Progenitor cell of endocrine pancreas (in vitro differentiated cells): ENCODE measurements at places on chromosomes 12 and 14.

DNA sequence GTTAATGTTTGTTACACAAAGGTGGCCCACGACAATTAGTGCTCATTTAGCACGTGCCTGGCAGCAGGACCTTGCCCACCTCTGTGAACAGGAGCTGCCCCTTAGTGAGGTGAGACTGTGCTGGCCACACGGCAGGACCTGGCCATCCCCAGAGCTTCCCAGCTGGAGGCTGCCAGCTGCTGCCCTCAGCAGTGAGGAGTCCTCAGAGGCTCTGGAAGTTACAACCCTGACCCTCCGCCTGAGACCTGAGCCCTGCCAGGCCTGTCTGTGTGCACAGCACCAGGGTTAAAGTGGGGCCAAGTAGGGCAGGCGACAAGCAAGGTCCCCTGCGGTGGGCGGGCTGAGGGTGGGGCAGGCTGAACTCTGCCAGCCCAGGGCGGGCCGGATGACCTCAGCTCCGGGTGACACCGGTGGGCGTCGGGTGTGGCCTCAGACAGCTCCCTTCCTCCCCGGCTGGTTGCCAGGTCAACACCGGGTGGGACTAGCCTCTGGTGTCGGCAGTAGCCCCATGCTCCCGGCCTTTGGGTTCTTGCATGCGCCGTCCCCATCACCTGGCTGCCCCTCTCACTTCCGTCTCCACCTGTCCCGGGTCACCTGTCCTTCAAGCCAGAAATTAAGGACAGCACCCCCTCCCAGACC is 9.2 kb upstream of the LBHD2 start:
- no peak for DNase-seq

DNA sequence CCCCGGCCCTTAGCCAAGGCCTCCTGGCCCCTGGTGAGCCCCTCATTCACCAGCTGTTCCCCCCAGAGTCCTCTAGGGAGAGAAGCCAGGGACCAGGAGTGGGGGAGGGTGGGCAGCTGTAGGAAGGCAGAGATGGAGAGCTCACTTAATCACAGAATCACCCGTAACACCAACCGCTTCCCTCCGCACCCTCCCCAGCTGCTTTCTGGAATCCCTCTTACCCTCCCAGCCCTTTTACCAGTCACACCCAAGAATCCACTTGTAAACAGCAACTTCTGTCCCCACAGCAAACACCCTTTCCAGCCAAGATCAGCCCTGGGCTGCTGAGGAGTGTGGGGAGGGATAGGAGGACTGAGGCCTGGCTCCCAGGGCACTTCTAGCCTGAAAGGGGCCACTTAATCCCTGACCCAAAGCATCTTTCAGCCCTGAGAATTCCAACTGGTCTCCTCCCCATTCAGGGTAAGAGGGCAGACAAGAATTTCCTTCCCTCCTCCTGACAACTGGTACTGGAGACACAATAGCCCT is 18.8 kb downstream of the NCKAP5L start:
- DNase-seq: no peak

DNA sequence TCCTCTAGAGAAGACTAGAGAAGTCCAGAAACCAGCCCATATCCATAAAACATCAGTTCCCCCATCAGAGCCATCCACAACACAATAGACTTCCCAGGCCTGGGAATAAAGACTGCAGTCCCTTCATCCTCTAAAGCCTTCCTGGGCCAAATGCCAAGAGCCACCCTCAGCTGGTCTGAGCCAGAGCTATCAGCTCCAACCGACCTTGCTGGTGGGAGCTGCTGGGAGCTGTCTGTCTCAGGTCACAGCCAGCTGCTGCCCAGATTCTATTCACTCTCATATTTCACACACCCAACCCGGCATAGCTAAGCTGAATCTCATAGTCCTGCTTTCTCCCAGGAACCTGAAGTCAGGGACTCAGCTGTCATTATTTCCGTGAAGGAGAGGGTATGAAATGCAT is 10.9 kb upstream of the TFCP2 start:
- DNase-seq: no peak

GRCh38 chr14:89479802-89480201 is 62.8 kb upstream of the FOXN3 start:
- DNase-seq: no peak

DNA sequence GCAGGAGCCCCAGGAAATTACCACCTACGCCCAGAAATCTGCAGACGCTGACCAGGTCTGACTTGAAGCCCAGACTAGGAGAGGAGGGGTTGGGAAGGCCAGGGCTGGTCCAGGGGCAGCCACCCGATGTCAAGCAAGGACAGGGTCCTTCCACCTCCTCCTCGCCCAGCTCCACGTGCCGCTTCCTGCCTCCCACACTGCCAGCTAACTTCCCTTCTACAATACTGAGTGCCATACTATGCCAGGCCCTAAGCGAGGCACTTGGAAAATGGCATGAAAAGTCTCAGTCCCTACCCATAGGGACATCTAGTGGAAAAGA is 71.7 kb downstream of the SETD3 start:
- DNase-seq: no peak

DNA sequence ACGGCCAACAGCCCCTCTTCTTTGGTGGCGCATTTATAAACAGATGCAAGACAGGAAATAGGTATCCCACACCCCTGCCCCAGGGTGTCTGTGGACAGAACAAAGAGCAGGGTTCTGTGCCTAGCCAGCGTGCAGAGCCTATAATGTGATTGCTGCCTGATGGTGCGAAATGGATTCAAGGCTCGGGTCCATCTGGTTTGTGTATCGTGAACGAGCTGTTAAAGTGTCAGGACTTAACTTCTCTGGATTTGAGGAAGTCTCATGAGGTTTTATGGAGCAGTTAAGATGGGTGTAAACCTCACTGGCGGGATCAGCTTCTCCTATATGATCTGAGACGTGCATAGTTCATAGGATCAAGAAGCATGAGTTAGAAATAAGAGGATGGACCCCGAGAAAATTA is 388.7 kb upstream of the TBX3 start:
- no peak for DNase-seq

- DNase-seq: no peak
Observed at GRCh38 chr12:6529291-6529737, 5.0 kb upstream of the GAPDH start.

- DNase-seq: no peak
Observed at GRCh38 chr12:92943482-92944250, 14.6 kb upstream of the EEA1 start.

DNA sequence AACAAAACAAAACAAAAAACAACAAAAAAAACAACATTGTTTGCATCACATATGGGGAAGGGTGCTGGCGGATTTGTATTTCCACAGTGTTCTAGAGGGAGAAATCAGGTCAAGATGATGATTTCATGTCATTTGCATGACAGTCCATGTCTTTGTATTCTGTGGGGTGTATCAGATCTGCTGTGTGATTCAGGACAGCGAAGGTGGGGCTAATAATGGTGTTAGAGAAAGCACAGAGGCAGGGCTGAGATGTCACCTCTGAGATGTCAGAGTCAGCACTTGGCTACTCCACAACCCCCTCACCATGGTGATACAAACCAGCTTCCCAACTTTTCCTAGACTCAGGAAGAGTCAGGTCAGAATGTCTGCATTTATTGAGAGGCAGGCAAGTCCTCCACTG is 543.2 kb downstream of the BCL11B start:
- no peak for DNase-seq

- DNase-seq: no peak
Observed at GRCh38 chr12:46717868-46718267, 107.9 kb downstream of the SLC38A4 start.

- DNase-seq: no peak
Observed at GRCh38 chr12:106747973-106748436, 26.5 kb upstream of the RIC8B start.

DNA sequence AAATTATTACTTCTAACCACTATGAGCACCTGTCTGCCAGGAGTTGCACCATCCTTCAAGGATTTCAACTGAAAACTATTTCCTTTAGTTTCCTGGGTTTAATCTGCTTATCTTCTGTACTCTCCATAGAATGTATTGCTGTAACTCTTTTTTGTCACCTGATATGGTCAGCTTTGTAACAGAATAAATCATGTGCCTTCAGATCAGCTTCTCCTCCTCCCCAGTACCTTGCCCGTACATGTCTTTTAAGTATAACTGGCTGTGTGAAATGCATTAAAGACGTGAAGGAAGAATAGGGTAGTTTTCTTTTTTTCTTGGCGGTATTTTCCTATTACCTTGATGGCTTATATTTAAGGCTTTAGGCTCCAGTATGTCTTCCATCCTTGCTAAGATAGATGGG is 200.3 kb upstream of the NAV3 start:
- no peak for DNase-seq

DNA sequence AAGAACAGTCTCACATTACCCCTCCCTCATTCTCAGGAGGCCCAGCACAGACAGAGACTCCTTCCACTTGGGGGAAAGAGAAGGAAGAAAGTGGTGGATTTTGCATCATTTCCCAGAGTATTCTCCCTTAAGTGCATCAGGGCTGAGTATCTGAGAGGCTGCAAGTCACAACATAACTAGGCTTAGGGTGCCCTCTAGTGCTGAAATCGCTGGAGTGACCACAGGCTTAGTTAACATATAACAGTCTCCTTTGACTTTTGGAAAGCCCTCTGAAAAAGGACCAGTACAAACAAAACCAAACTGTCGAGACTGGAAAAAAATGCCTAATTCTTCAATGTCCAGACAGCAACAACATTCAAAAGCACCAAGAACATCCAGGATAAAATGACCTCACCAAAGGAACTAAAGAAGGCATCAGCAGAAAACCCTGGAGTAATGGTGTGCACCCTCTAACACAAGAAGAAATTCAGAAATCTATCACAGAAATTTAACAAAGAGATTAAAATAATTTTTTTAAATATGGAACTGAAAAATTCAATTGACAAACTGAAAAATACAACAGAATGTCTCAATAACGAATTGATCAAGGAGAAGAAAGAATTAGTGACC is 412.3 kb downstream of the RPS29 start:
- DNase-seq: peak; percentile 58

DNA sequence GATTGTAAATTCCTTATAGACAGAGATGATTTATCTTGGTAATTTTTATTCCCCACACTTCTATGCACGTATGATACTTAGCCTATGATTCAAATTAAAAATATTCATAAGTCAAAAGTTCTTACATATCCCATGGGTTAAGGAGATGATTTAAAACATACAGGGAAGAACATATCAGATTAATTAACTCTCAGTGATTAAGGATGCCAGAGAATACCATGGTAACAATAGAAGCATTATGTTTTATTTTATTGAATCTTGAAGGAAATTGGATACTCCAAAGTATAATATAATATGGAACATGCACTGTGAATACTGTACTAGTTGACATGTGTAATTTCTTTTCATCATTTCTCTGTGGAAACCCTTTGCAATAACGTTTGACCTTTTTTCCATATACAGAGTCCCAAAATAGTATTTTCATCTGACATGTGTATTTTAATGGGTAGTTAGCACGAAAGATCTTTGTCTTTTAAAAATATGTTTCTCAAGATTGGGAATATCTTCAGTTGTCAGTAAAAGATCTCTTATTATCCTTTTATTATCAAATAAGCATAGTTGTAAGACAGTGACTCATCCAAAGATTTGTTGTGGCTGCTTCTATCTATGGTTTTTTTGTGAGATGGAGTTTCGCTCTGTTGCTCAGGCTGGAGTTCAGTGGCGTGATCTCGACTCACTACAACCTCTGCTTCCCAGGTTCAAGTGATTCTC is 166.7 kb downstream of the RAD51B start:
- no peak for DNase-seq

DNA sequence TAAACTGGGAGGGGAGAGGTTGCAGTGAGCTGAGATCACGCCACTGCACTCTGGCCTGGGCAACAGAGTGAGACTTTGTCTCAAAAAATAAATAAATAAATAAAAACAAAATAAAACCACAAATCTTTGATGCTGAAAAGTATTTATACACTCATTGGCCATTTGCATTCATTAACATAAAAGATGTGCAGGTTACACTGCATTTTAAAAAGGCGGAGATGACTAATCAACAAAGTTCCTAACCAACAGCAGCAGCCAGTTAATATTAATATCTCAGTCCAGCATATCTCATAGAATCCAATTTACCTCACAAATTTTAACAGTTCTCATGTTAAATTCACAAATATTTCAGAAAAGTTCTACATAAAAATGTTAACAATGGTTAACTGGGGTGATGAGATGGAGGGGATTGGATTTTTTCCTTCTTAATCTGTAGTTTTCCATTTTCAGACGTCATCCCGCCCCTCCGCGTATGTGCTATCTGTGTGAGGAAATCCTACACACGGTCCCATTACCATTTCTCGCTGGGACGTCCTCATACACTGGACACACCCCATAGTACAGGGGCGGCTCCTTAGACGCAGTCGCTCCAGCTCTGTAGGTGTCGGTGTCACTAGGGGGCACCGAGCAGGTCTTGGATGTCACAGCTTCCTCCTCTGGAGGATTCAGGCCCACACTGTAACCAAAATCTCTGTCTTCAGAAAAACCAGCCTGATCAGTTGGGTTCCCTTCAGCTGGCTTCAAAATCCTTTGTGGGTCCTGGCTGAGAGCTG is 7.3 kb downstream of the ANKLE2 start:
- no peak for DNase-seq

DNA sequence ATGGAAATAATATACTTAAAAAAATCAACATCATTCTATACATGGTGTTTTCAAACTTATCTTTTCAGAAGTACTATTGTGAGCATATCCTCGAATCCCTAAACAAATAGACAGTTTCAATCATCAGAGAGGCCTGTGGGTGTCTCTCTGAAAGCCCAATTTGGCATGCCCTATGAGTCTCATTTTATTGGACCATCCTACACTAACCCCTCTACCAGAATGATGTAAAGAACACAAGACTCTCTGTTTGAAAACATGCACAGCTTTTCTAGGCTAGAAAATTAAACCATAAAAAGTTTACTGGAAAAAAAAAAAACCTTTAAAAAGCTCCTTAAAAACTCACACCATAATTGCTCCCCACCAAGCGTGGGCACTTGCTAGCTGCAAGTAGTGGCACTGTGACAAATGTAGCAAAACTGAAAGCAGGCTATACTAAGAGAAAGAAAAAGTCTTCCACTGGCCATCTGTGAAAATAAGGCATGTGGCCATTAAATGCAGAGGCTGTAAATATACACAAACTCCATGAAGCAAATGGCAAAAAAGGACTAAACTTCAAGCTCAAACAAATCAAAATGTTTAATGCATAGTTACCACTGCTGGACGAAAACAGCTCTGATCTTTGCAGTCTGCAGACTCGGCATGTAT is 394.2 kb downstream of the SOX5 start:
- no peak for DNase-seq

DNA sequence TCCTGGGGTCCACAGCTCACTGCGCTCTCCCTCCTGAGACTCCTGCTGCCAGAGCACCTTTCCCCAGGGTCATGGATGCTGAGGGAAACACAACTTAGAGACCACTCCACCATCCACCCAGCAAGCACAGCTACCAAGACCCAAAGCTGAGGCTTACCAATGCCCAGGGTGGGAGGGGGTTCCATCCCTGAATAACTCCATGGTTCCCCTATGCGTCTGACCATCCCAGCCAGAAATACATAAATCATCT is 36.3 kb downstream of the DAD1 start:
- no peak for DNase-seq

DNA sequence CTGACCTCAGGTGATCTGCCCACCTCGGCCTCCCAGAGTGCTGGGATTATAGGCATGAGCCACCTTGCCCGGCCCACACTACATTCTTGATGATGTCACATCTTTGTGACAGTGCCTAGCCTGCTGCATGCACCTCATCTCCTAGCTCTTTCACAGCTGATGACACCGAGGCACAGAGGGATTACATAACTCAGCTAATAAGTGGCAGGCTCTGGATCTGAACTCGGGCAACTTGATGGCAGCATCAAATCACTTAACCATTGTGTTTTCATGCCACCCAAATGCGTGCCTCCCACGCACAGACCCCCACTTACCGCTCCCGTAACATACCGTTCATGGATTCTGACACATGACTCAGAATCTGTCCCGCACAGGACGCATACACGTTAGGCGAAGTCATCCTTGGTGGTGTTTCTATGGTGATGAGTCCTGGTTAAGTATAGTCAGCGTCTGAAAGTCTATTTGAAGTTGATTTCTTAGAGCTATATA is 7.4 kb downstream of the TMEM120B start:
- DNase-seq: no peak
